Esophagus squamous epithelium (tissue), 5 donors: ENCODE measurements at places on chromosomes 4 and X.

DNA sequence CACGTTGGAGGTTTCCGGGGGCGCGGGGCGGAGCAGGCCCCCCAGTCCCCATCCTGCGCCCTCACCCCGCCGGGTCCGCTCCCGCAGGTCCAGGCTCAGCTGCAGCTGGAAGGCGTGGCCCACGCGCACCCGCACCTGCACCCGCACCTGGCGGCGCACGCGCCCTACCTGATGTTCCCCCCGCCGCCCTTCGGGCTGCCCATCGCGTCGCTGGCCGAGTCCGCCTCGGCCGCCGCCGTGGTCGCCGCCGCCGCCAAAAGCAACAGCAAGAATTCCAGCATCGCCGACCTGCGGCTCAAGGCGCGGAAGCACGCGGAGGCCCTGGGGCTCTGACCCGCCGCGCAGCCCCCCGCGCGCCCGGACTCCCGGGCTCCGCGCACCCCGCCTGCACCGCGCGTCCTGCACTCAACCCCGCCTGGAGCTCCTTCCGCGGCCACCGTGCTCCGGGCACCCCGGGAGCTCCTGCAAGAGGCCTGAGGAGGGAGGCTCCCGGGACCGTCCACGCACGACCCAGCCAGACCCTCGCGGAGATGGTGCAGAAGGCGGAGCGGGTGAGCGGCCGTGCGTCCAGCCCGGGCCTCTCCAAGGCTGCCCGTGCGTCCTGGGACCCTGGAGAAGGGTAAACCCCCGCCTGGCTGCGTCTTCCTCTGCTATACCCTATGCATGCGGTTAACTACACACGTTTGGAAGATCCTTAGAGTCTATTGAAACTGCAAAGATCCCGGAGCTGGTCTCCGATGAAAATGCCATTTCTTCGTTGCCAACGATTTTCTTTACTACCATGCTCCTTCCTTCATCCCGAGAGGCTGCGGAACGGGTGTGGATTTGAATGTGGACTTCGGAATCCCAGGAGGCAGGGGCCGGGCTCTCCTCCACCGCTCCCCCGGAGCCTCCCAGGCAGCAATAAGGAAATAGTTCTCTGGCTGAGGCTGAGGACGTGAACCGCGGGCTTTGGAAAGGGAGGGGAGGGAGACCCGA, 14.0 kb downstream of the SHOX start:
- no peak for DNase-seq
- H3K27me3 ChIP-seq = no peaks in the 10 kb centered on the region
- H3K4me3 ChIP-seq = no peak overlapping the region
- H3K36me3 ChIP-seq = no peaks in the 10 kb centered on the region

- no peaks in the 10 kb centered on the region for H3K4me1 ChIP-seq
- H3K4me3 ChIP-seq = peak overlapping the region; percentile 56
- peak overlapping the region; percentile 79 for H3K27ac ChIP-seq
- H3K27me3 ChIP-seq = no peaks in the 10 kb centered on the region
- H3K36me3 ChIP-seq = no peaks in the 10 kb centered on the region
- no peak for DNase-seq
These were observed 51.7 kb upstream of the C1QTNF7 start for GRCh38 chr4:15376145-15376544.

- H3K27me3 ChIP-seq = no peaks in the 10 kb centered on the region
- H3K27ac ChIP-seq = no peak overlapping the region
- no peak for DNase-seq
- no peaks in the 10 kb centered on the region for H3K36me3 ChIP-seq
These were observed 49.3 kb downstream of the KDR start for GRCh38 chr4:55075823-55076716.

DNA sequence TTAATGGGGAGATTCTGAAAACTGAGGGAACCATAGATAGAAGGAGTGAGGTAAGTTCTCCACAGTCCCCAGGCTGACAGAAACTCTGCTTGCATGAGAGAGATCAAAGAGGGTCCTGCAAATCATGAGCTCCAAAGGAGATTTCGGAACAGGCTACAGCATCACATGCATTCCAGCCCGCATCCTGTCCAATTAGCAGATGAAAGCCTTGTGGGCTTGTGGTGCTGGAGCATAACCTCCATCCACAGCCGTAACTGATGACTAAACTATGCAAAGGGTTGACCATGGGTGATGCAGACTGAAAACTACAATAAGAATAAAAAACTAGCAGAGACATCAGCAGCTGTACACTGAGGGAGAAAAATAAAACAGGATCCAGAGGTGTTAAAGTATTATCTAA, 654.5 kb downstream of the TLL1 start:
- H3K27ac ChIP-seq = no peak overlapping the region
- DNase-seq = no peak
- H3K36me3 ChIP-seq = no peaks in the 10 kb centered on the region
- H3K4me3 ChIP-seq = no peak overlapping the region

DNA sequence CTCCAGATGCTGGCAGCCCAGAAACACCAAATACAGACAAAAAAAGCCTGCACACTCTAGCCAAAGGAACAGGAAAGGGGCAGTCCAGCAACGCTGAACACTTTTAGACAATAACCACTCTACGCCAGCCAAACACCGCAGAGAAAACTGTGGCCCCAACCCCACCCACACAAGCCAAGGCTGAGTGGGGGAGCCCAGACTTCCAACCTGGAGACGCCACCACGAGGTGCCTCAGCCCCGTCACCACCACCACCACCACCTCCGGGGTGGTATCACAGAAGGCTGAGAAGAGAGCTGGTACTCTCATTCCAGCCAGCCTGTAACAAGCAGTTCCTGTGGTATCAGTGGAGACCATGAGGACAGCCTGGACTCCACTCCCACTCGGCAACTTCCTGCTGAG, 22.8 kb downstream of the MEPE start:
- no peak for DNase-seq
- no peaks in the 10 kb centered on the region for H3K36me3 ChIP-seq
- H3K4me3 ChIP-seq = no peak overlapping the region
- no peaks in the 10 kb centered on the region for H3K27me3 ChIP-seq
- H3K27ac ChIP-seq = no peak overlapping the region
- H3K4me1 ChIP-seq = no peaks in the 10 kb centered on the region

GRCh38 chrX:151870602-151871001, 42.1 kb upstream of the MAGEA4 start:
- no peak for DNase-seq
- H3K36me3 ChIP-seq = no peaks in the 10 kb centered on the region

- H3K36me3 ChIP-seq = no peaks in the 10 kb centered on the region
- no peak for DNase-seq
- H3K27ac ChIP-seq = no peak overlapping the region
- no peaks in the 10 kb centered on the region for H3K27me3 ChIP-seq
These were observed 114.6 kb upstream of the GRID2 start for GRCh38 chr4:92189146-92189545.

DNA sequence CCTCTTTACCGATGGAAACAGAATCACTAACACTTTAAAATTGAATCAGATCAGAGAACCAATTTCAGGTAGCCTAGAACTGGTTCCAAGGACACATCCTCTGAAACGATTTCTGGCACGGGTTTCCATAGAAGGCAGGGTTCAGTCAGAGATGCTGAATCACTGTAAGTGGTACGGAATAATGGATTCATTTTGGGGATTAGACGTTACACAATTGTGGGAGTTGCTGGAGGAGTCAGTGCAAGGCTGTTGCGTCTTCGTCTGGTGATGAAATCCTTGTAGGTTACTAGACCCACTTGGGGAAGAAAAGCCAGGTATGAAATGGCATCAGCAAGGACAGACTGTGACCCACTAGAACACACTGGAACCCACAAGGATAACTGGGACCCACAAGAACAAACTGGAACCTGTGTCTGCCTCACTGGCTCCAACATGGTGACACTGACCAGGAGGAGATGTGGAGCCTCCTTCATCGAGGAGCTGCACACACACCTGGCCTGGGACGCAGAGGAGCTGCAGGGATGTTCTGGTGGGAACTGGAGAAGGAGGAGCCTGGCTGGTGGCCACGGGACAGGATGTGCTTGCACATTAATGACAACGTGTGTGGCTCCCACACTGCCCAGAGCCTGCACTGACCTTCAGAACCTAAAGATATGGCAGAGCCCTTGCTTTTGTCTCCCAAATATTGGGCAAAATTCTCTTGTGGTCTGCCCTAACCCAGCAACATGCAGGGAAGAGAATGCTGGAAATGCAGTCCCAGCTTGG, 105.1 kb downstream of the TRAPPC11 start:
- no peaks in the 10 kb centered on the region for H3K36me3 ChIP-seq
- H3K27me3 ChIP-seq = no peaks in the 10 kb centered on the region
- no peak for DNase-seq
- H3K27ac ChIP-seq = peak overlapping the region; percentile 86

DNA sequence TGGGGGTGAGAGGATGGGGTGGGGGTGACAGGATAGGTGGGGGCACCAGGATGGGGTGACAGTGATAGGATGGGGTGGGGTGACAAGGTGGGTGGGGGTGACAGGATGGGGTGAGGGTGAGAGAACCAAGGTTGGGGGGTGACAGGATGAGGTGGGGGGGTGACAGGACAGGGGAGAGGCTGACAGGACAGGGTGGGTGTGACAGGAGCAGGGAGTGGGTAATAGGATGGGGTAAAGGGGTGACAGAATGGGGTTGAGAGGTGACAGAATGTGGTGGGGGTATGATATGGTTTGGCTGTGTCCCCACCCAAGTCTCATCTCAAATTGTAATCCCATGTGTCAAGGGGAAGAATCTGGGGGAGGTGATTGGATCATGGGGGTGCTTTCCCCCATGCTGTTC, 26.0 kb downstream of the RNF212 start:
- no peaks in the 10 kb centered on the region for H3K27me3 ChIP-seq
- no peak overlapping the region for H3K4me3 ChIP-seq
- peaks cover 4% of the 10 kb centered on the region for H3K4me1 ChIP-seq
- no peak overlapping the region for H3K27ac ChIP-seq
- no peaks in the 10 kb centered on the region for H3K36me3 ChIP-seq

DNA sequence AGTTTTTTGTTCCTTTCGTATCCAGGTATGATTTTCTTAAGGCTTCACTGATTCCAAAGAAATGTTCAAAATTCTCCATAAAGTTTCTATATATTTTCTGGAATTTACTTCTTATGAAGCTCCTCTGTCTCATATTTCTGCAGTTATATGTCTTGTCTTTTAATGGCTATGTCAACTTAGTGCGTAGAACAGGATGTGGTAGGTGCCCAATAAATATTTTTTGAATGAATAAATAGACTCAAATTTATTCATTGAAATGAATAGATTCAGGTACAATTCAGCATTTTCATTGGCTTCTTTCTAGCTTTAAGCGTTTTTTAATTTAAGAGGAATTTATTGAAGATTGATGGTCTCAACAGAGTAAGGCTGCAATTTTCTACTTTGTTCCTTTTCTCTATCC, 231.9 kb upstream of the BOD1L1 start:
- DNase-seq = no peak
- no peaks in the 10 kb centered on the region for H3K27me3 ChIP-seq
- no peaks in the 10 kb centered on the region for H3K36me3 ChIP-seq
- H3K4me3 ChIP-seq = no peak overlapping the region
- H3K4me1 ChIP-seq = no peaks in the 10 kb centered on the region
- H3K27ac ChIP-seq = no peak overlapping the region

DNA sequence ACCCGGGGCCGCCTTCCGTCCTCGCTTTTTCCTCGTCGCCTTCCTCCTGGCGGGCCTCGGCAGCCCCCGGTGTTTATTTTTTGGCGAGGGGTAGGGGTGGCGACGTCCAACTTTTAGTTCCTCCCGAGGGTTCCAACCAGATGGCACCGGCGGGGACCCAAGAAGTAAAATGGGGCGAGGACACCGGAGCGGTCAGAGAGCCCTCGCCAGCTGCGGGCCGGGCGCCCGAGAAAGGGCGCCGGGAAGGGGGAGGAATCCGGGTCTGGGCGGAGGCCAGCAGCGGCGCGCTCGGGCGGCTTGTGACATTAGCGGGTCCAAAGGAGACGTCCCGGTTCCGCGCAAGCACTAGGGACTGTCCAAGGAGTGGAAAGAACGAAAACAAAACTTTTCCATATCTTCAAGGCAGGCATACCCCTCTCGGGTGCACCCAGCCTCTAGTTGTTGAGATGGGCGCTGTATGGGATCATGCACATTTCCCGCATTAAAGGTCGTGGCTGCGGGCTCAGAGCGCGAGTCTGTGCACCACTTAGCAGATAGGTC, 691 bp upstream of the USP46 start:
- peak overlapping the region; percentile 84 for H3K4me3 ChIP-seq
- no peaks in the 10 kb centered on the region for H3K27me3 ChIP-seq
- no peaks in the 10 kb centered on the region for H3K36me3 ChIP-seq
- peaks cover 56% of the 10 kb centered on the region for H3K4me1 ChIP-seq
- H3K27ac ChIP-seq = peak overlapping the region; percentile 97
- no peak for DNase-seq

GRCh38 chr4:86033171-86033570, 326.7 kb downstream of the MAPK10 start:
- H3K27me3 ChIP-seq = no peaks in the 10 kb centered on the region
- no peak overlapping the region for H3K4me3 ChIP-seq
- no peaks in the 10 kb centered on the region for H3K36me3 ChIP-seq
- no peak for DNase-seq

DNA sequence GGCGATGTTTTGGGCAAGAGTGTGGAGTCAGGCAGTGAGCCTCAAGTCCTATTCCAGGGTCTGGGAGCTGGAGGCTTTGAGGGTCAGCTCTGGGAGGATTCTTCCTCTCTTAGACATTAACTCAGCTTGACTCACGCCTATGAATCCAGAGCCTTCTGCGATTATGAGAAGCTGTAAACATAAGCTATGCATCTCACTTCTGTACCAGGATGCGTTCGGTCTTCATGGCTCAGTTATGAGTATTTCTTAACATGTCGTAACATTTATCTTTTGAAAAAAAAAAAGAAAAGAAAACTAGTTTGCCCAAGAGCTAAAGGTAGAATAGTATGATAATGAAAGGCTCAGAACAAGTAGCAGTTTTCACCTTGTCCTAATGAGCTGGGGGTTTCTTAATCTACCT, 4.6 kb downstream of the SHROOM2 start:
- no peaks in the 10 kb centered on the region for H3K36me3 ChIP-seq
- peak overlapping the region; percentile 39 for H3K27ac ChIP-seq
- H3K4me1 ChIP-seq = peaks cover 42% of the 10 kb centered on the region
- H3K27me3 ChIP-seq = no peaks in the 10 kb centered on the region
- no peak for DNase-seq
- no peak overlapping the region for H3K4me3 ChIP-seq

- DNase-seq = no peak
- H3K27me3 ChIP-seq = no peaks in the 10 kb centered on the region
- H3K36me3 ChIP-seq = no peaks in the 10 kb centered on the region
- peaks cover 6% of the 10 kb centered on the region for H3K4me1 ChIP-seq
These were observed 74.6 kb downstream of the WDR44 start for GRCh38 chrX:118420462-118420861.

DNA sequence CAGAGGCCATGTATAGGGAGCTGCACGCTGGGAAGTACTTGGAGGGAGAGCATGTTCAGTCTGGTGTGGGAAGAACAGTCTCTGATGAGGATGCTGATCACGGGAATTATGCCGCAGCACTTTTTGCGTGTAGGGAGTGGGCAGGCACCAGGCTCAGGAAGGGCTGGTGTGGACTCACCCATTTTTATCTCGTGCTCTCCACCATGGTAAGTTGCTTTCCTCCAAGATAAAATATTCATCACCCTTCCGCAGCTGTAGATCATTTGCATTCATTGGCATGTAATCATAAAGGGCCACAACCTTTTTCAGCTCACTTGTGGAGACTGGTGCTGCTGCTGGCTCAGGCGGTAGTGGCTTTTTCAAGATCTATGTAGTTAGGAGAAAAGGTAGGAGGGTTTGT, 11.8 kb upstream of the TIMM8A start:
- DNase-seq = no peak
- no peaks in the 10 kb centered on the region for H3K27me3 ChIP-seq
- H3K4me1 ChIP-seq = no peaks in the 10 kb centered on the region
- H3K36me3 ChIP-seq = no peaks in the 10 kb centered on the region

- H3K4me1 ChIP-seq = no peaks in the 10 kb centered on the region
- no peaks in the 10 kb centered on the region for H3K36me3 ChIP-seq
- H3K4me3 ChIP-seq = no peak overlapping the region
These were observed 28.1 kb upstream of the LGI2 start for GRCh38 chr4:25058796-25059195.
